ENCODE measurements at places on chromosomes 5 and 9. TPM values are rescaled to one million over a fixed set of nuclear protein-coding genes. Genes with fewer than 3 reads are reported as not detected.

The PCDHGA1 gene
- 0.05 TPM for total RNA-seq

The AGXT2 gene
- not detected for total RNA-seq

The DMXL1 gene
- total RNA-seq: 29.3 TPM

The DNM1 gene
- 1.0 TPM for total RNA-seq

The PTPRD gene
- total RNA-seq: not detected

The SLC6A7 gene
- total RNA-seq: not detected

The TRIM7 gene
- 0.84 TPM for total RNA-seq

The EQTN gene
- not detected for total RNA-seq

The PCDHA1 gene
- total RNA-seq: not detected

The RIOK2 gene
- 25.2 TPM for total RNA-seq

The FOXD1 gene
- total RNA-seq: not detected

The PLAA gene
- 33.8 TPM for total RNA-seq

The GPR151 gene
- not detected for total RNA-seq

The SHROOM1 gene
- 0.98 TPM for total RNA-seq

The RANBP6 gene
- 20.0 TPM for total RNA-seq
